ENCODE measurements at places on chromosomes 7 and 10. TPM values are rescaled to one million over a fixed set of nuclear protein-coding genes. Genes with fewer than 3 reads are reported as not detected.

FAM20C gene
- 71.0 TPM for total RNA-seq

AMZ1 gene
- 0.16 TPM for total RNA-seq

TMUB1 gene
- total RNA-seq, result 32.1 TPM

ST8SIA6 gene
- 18.4 TPM for total RNA-seq

ASAH2 gene
- total RNA-seq, result 0.32 TPM

STOX1 gene
- 9.8 TPM for total RNA-seq

PIP gene
- 1,201 TPM for total RNA-seq

CLDN4 gene
- 379 TPM for total RNA-seq

CRPPA gene
- 1.9 TPM for total RNA-seq

DGKB gene
- 0.16 TPM for total RNA-seq

ATP6V0A4 gene
- total RNA-seq, result not detected

SPACDR gene
- not detected for total RNA-seq

USP54 gene
- 57.0 TPM for total RNA-seq

GRCh38 chr10:129932182-129932581 is 31.9 kb downstream of the EBF3 start:
- no peak for DNase-seq

DNA sequence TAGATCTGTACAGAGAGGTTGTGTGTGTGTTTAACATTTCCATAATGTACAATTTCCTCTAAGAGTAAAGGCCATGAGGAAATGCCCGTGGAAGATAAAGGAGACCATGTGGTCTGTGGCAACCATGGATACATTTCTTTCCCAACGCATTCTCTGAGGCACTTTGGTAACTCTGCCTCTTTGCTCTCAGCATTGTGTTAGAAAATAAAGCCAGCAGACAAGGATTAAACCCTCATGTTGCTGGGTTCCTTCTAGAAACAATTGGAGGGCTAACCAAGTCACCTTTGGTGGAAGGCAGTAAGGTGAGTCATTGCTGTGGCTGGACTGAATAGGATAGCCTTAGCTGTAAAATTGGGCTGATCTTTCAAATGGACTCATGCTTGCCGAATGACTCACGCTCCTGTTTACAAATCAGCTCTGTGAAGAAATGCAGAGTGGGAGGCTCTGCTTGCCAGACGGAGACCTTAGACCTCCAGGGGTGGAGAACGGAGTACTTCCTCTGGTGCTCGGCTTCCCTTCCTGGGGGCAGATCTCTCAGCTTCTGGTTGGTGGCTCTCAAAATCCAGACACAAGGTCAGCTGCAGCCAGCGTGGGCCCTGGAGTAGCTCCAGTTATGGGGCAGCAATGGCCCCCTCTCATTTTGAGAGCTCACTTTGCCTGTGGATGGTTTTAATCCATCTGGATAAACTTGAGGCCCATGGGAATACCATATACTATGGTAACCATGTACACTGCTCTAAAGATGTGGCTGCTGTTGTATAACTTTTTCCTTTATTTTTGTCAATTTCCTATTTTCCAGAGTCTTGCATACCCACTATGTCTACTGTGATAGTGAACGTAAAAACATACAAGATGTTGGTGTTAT is 137.3 kb downstream of the TCF7L2 start:
- DNase-seq, result no peak

- no peak for DNase-seq
Observed at GRCh38 chr7:761101-761500, 34.0 kb upstream of the PRKAR1B start.

DNA sequence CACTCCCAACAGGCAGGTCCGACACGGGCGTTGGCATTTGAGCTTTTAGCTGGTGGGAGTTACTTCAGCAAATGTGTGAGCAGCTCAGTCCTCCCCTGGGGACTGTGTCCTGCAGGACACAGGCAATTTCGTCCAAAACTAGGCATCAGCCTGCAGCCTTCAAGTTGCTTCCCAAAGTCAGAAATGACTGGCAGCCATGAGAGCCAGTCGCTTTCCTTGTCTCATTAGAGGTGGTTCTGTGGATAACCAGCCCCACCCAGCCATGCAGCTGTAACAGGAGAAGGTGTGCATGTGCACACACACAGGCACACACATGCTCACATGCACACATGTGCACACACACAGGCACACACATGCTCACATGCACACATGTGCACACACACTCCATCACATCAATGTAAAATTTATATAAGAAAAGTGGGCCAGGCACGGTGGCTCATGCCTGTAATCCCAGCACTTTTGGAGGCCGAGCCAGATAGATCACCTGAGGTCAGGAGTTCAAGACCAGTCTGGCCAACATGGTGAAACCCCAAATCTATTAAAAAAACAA is 138.8 kb upstream of the TCERG1L start:
- DNase-seq, result no peak

DNA sequence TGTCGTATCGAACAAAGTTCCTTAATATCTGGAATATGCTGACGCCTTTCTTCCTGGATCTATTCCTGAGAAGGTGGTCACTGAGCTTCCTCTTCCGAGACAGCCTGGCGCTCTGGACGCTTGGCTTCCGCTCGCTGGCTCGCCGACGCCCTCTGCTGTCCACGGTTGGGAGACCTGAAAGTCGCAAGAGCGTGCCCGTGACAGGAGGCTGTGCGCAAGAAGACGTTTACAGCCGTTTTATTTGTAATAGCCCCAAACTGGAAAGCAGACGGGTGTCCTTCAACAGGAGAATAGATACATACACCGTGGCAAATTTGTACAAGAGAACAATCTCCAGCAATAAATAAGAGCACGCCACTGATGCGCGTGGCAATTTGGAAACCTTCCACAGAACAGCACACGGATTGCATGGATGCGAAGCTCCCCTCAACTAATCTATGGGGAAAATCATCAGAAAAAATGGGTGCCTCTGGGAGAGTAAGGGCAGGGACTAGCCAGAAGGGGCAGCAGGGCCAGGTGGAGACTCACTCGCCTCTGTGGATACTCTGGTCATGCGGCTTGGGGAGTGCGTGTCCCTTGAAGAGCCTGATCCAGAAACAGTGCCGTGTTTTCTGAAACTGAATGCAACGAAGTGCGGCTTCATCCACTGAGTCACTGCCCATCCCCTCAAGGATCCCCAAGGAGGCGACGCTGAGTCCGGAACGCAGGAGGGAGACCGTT is 41.5 kb upstream of the BNIP3 start:
- peak; percentile 60 for DNase-seq

GRCh38 chr7:46202379-46202778 is 281.3 kb upstream of the IGFBP3 start:
- no peak for DNase-seq

GRCh38 chr10:100966887-100967286 is 2.4 kb upstream of the SEMA4G start:
- no peak for DNase-seq

- DNase-seq, result no peak
Observed at GRCh38 chr7:49695971-49696370, 77.5 kb upstream of the VWC2 start.

DNA sequence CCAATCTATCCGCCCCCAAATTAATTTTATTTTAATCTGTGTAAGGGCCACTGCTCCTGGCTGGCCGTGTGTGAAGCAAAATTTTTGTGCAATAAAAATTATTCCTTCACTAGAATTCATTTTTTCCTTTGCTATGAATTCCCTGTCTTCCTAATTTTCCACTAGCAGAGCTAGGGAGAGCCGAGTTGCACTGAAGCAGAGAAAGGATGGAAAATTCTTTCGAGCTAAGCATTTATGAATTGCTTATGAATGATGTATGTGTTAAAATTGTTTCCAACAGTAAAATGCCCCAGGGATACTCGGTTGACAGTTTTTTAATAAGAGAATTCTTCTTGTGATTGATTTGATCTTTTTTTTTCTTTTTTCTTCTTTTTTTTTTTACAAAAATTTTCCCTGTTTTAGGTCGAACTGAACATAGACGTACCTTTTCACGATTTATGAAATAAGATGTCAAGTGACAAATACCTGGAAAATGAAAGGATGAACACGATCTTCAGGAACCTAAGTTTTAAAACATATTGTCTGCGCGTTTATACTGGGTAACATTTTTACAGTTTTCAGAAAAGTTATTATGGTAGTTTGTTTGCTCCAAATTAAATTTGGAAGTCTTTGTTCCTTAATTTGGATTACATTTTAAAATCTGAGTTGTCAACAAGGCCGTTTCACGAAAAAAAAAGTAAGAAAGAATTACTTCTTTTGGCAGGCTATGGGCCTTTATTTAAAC is 288.8 kb upstream of the NFE2L3 start:
- DNase-seq, result no peak

DNA sequence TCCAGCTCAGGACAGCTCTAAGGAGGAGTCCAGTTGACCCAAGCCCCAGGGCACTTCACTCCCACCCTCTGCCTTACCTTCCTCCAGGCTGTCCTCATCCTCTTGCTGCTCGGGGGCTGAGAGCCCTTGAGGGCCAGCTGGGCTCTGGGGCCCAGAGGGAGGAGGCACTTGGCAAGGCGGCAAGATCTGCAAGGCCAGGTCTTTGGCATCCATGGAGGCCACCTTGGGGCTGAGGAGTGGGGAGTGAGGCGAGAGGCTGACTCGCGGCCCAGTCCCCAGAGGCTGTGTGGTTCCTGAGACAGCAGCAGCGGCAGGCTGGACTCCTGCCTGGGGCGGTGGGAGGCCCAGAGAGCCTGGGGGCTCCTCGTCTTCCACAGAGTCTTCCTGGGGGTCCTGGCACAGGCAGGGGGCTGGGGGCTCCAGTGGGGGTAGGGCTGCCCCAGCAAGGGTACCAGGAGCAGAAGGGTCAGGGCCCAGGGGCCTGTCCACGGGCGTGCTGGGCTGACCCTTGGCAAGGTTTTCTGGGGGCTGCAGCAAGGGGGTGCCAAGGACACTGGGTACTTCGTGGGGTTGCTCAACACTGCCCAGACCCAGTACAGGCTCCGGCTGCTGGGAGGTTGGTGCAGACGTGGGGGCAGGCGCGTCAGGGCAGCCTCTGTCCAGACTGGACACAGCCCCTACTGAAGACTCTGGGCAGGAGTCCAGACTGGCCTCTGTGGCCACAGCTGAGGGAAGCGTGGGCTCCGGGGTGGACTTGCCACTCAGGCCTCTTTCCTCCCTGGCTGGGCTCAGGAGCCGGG is 6.5 kb downstream of the NACAD start:
- no peak for DNase-seq

DNA sequence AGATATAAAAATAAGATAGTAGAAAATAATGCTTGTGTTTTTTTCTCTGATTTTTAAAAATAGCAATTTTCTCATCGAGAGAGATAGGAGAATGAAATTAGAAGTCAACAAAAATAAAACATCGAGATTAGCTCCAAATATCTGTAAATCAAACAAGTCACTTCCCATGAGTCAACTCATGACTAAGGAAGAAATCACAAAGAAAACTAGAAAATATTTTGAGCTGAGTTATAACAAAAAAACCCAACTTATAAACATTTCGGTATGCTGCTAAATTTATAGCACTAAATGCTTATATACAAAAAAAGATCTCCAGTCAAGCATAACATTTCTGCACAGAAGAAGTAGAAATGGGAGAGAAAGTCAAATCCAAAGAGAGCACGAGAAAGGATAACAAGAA is 140.1 kb downstream of the ITGA8 start:
- DNase-seq, result no peak

GRCh38 chr7:108290459-108291151 is 160.4 kb upstream of the LAMB4 start:
- no peak for DNase-seq

DNA sequence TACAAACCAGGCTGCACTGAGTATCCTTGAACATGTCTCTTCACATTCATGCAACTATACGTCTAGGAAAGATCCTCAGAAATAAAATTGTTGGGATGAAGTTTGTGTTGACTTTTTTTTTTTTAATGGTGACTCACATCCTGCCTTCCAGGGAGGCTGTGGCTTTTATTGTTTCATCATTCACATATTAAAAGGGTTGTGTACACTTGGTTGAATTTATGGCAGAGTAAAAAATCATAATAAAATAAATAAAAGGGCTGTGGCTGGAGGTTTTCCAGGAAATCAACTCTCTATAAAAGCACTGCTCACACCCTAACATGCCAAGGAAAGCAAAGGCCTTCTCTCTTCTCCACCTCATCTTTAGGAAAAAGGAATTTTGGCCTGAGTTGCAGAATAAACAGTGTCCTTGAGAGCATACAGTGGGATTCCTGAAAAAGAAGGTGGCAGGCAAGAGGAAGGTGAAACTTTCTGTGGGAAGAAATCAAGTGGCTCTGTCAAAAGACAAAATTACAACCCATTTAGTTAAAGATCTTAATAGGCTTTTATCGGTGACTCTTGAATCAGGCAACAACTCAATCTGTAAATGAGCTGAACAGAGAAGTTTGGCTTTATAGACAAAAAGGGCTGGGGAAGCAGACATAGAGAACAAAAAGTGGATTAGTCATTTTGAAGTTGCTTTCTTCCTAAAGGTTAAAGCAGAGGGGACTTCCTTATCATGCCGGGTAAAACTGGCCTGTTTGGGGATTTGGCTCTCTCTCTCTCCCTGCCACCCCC is 41.6 kb upstream of the FHIP2A start:
- no peak for DNase-seq

DNA sequence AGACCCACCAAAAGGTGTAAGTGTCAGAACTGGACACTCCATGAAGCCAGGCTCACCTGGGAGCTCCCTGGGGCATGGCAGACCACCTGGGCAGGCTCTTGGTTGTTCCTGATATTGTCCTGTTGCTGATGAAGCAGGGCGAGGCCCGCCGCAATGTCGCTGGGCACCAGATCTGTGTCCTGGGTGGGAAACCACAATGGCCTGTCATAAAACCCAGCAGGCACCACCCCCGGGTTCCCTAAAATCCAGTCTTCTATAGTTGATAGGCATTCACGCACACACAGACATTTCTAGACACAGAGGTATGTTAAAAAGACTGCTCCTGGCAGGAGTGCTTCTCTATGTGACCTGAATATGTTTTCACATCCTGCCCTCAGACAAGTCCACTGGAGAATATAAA is 15.0 kb downstream of the DAGLB start:
- DNase-seq, result no peak

GRCh38 chr10:6071181-6072175 is 9.3 kb upstream of the IL2RA start:
- no peak for DNase-seq

GRCh38 chr10:96851281-96851680 is 19.2 kb downstream of the LCOR start:
- no peak for DNase-seq

- DNase-seq, result no peak
Observed at GRCh38 chr7:130129011-130129411, 58.7 kb downstream of the KLHDC10 start.
